Activated effector memory CD4-positive, alpha-beta T cell treated with Interleukin-2 at 50 U/mL for 16 hours (primary cell): ENCODE measurements at places on chromosomes 4 and X.

GRCh38 chr4:162274354-162274753, 110.6 kb upstream of the FSTL5 start:
- DNase-seq = no peak

DNA sequence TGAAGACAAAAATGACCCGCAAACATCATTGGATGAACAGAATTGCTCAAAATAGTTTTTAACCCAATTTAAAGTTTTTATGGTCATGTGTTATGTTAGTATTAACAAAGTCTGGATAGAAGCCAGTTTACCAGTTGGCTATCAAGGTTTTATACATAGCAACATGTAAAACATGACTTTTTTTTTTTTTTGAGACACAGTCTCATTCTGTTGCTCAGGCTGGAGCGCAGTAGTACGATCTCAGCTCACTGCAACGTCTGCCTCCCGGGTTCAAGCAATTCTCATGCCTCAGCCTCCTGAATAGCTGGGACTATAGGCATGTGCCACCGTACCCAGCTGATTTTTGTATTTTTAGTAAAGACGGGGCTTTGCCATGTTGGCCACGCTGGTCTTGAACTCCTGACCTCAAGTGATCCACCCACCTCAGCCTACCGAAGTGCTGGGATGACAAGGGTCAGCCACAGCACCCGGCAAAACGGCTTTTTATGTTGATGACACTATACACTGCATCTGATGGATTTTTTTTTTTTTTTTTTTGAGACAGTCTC, 3.4 kb downstream of the SAT1 start:
- DNase-seq = no peak

GRCh38 chr4:8606476-8606875, 13.9 kb downstream of the CPZ start:
- DNase-seq = no peak

DNA sequence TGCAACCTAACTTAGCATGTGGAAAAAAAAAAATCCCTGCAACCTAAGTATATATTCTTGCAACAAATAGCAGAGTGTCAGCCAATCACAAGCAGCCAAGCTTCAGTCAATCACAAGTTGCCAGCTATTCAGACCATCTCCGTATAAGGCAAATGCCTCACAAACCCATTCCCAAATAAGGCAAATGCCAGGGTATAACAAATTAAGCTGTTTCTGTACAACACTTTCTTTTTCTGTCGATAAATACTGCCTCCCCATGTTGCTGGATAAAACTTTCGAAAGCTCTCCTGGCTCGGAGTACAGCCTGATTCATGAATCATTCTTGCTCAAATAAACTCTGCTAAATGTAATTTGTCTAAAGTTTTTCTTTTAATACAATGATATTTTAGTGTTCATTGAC, 460.7 kb upstream of the SMIM31 start:
- no peak for DNase-seq

DNA sequence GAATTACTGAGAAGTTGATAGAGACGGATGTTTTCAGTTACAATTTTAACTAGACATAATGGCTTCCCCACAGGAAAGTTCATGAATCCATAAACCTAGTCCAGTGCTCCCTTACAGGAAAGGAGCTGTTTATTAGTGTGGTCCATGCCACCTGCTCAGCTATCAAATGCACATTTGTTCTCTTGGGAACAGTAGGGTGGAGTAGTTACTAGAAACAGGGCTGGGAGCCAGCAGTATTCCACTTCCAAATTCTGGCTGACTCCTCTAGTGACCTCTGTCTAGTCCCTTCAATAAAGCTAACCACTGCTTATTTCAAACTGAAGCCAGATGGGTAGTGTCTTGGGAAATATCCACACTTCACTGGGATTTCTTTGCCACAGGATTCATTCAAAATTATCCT, 88.4 kb upstream of the TLL1 start:
- no peak for DNase-seq

DNA sequence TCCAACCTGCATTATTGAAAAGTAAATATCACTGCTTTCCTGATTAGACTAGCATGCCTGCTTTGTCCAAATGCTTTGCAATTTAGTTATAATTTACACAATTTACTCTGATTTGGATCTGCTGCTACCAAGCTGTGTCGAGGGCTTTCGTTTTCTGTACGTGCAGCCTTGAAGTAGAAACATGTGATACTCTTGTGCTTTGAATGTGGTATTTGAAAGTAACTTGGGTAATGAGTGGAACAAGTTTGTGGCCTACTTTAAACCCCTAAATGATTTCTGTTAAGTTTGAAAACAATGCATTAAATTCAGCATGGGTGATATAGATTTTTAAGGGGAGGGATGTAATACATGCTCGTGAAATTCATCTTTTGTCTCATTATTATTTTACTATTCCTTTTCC, 240.7 kb downstream of the IQCM start:
- no peak for DNase-seq

DNA sequence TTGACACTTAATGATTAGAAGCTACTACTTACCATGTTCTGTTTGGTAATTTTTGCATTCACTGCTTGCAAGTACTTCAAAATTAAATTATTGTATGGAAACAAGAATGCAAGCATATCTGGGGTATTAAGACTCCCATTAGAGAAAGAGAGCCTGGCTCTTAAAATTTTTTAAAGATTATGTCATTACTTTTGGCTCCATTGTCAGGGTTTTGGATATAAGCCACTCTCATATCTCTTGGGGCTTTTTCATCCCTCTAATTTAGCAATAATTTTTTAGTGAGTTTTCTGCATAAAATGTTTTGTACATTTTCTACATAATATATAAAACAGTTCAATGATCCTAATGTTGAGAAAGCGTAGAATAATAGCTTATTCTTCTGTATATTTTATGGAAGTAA, 49.4 kb downstream of the SLC9A6 start:
- DNase-seq = no peak

DNA sequence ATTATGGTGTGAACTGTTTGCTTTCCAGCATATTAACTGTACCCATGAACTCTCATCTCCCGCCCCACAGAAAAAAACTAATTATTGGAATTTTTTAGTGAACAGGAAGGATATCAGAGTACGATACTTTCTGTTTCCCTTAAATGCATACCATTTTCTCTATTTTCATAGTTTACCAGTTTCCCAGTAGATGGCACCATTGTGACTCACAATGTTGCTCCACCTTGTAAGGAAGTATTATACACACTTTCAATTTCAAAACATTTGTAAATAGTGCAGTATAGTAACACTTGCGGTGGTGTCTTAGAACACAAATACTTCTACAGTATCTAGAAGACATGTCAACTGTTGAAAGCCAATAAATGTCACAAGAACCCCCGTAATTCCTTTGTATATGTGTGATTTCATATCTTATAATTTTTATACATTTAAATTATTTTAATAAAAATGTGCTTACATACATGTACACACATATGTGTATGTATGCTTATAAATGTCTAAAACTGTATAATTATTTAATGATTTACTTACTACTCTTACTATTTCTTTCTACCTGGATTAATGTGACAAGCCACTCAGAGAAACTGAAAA, 167.3 kb downstream of the SLIT2 start:
- no peak for DNase-seq

GRCh38 chrX:36867143-36867542, 141.0 kb upstream of the FAM47C start:
- no peak for DNase-seq

- DNase-seq = no peak
Measured at GRCh38 chr4:176534566-176534965, 214.8 kb downstream of the SPCS3 start.

DNA sequence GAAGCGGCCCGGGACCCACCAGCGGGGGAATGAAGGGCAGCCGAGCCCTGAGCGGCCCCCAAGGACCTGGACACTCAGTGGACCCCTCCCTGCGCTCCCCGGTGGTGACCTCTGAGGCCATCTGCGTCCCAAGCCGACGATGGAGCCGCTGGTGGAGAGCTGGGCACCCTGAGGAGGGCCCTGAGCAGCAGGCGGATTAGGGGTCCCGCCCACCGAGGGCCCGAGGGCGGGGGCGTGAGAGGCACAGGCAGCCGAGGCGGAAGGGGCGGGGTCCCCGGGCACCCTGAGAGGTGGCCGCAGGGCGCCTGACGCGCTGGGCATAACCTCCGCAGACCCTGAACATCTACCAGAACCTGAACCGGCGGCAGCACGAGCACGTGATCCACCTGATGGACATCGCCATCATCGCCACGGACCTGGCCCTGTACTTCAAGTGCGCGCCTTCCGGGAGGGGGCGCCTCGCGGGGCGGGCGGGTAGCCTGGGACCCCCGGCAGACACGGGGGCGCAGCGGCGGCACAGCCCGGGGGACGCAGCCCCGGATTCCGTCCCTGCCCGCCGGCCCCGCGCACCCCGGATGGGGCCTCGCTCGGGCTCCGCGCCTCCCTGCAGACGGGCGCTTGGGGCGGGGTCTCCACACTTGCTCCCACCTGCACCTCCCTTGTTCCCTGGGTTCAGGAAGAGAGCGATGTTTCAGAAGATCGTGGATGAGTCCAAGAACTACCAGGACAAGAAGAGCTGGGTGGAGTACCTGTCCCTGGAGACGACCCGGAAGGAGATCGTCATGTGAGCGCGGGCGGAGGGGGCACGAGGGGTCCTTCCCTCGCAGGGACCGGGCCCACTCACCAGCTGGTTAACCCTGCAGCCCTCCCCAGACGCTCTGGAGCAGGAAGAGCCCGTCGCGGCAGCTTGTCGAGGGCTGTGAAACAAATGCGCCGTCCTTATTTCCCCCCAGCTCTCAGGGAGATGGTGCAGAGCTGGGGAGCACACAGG, 10.3 kb downstream of the ATP5ME start:
- DNase-seq = peak; percentile 72

- no peak for DNase-seq
Measured at GRCh38 chrX:72340626-72341025, 34.9 kb upstream of the CITED1 start.

- no peak for DNase-seq
Measured at GRCh38 chrX:119676949-119677653, 15.9 kb downstream of the SEPTIN6 start.

DNA sequence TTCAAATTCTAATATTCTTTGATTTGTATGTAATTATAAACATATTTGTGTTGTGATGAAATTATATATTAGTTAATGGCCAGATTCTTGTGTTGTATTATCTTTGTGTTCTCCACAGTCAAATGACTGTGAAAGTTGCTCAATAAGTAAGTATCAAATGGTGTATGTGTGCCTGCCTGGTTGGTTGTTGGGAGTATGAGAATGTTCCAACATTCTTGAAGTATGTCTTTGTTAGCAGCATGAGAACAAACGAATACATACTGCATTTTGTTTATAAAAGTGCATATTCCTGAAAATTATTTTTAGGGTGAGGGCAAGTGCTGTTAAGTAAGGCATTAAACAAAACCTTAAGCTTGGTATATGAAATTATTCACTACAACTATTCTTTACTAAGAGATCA, 16.2 kb downstream of the ARHGEF38 start:
- no peak for DNase-seq

- DNase-seq = no peak
Measured at GRCh38 chr4:77880784-77881183, 18.2 kb downstream of the MRPL1 start.

GRCh38 chrX:29143356-29143755, 556.1 kb downstream of the IL1RAPL1 start:
- no peak for DNase-seq

DNA sequence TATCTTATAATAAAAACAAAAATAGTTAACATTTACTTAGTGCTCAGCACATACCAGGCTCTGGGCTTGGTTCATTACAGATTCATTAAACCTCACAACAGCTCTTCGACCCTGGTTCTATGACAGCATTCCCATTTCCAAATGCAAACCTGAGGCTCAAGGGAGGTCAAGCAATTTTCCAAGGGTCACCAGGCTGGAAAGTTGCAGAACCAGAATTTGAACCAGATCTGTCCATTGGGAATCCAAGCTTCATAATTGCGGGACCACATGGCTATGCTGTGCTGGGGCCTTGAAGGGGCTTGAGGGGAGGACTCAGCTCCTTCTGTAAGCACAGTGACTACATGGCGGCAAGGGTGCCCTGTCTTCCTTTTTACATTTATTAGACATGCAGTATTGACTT, 197.3 kb upstream of the LNX1 start:
- DNase-seq = no peak

DNA sequence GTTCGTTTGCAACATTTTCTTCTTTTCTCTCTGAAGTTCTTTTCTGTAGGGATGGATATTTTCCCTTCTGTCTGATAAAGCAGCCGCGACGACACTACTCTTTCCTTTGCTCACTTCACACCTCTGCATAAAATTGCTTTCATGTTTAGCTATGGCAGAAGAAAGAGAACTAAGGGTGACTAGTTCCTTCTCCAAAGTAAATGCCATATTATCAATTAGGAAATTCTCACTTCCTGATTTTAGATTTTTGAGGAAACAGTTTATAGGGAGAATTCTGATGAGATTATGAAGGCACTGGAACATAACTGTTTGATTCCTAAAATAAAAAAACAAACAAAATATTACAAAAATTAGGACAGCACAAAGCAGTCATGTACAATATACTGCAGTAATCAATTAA, 29.2 kb downstream of the FANCB start:
- DNase-seq = no peak

DNA sequence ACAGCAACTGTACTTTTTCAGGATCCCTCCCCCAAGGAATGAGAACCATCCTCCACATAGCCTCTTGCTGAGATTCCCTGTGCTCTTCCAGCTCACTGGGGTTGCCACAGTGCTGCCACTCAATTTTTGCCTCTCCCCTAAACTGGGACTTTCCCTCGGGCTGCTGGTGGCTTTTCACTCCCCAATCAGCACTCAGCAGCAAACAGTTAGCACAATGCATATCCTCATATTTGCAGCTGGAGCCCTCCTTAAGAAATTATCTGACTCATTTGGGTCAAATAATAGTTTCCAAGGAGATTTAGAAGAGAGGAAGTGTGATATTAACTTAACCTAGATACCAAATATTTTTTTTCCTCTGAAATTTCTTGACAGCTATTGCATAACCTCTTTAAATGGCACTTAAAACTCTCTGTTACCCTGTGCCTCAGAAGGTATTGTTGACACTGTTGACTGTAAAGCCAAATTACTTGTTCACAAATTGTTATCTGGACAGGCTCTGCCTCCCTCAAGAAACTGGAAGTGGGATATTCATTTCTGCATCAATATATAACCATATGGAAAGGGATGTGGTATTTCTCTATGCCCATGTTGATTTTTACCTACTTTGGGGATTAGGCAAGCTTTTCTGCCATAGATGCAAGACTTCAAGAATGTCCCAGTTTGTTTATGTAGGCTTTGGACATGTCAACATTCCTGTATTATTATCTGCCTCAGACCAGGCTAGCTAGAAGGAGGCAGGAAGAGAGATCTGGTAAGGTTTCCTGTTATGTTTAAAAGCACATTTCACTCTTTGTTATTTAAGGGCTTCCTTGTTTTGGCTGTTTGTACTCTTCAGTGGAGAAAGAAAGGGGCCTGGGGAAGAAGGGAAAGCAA, 58.0 kb downstream of the SEPTIN11 start:
- no peak for DNase-seq

DNA sequence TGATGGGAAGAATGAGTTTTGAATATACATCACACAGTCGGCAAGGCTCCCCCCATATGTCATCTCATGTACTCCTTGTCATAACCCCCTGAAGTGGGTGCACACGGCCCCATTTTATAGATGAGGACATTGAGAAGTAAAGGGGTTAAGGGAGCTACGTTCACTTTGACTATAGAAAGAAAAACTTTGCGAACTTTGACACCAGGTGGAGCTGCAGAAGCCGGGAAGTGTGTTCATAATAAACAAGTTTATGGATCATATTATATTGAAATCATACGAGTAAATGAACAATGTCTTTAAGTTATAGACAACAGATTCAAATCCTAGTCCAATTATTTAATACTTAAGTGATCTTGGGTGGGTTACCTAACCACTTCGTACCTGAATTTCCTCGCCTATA, 203.8 kb upstream of the PITX2 start:
- no peak for DNase-seq
